ENCODE measurements at places on chromosomes 7 and 10.

GRCh38 chr7:93374345-93374940, 142.3 kb downstream of the VPS50 start:
- DNase-seq = no peak

DNA sequence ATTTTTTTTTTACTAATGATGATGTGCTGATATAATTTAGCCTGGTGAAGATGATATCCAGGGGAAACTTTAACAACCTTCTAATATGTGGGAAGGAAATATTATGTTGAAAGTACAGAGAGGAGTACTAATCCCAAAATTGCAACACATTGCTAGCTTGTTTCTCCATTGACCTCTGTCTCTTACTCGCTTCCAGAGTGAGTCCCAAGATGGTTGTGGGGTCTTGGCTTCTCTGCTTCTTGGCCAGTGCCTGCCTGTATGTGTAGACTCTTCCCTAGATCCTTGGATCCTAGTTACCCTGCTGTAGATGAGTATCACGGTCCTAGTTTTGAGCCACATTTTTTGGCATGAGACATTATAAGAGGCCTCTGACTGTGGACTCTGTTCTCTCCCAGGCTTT, 17.5 kb downstream of the BMPER start:
- DNase-seq = no peak

DNA sequence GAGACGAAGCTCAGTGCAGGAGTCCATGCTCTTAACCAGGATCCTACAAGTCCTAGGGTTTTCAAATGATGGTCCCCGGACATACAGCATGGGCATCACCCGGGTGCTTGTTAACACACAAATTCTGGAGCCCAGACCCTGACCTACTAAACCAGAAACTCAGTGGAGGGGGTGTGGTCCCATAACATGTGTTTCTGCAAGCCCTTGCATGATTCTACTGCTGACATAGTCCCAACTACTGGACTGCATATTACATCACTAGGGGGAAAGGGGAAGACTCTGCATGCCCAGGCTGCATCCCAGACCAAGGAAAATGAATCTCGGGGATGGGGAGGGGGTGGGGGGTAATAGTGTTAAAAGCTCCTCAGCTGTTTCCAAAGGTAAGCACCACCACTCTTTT, 40.3 kb downstream of the GRB10 start:
- no peak for DNase-seq

GRCh38 chr10:24618401-24618800, 105.3 kb downstream of the ARHGAP21 start:
- DNase-seq = no peak

- DNase-seq = no peak
Observed at GRCh38 chr7:20681258-20681882, 65.9 kb downstream of the ABCB5 start.

DNA sequence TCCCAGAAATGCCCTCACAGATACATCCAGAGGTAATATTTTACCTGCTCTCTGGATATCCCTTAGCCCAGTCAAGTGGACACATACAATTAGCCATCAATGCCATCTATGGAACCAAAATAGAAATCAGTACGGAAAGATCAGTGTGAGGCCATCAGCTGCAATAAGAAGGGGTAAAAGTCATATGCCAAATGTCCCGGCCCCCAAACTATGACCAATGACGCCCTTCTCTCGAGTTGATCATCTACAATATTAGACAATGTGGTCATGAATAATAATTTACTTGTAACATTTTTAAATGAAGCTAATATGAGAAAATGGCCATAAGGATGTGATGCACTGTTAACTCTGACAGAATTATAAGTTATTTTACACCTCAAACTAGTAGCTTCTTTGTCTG, 588.9 kb downstream of the POM121L12 start:
- DNase-seq = no peak
